ENCODE measurements at places on chromosomes 6 and 20.
A peak's percentile ranks its signal among the peaks of the same experiment; 100 is the strongest.

- no peak for DNase-seq
Measured at GRCh38 chr6:124099520-124099919, 295.9 kb downstream of the NKAIN2 start.

DNA sequence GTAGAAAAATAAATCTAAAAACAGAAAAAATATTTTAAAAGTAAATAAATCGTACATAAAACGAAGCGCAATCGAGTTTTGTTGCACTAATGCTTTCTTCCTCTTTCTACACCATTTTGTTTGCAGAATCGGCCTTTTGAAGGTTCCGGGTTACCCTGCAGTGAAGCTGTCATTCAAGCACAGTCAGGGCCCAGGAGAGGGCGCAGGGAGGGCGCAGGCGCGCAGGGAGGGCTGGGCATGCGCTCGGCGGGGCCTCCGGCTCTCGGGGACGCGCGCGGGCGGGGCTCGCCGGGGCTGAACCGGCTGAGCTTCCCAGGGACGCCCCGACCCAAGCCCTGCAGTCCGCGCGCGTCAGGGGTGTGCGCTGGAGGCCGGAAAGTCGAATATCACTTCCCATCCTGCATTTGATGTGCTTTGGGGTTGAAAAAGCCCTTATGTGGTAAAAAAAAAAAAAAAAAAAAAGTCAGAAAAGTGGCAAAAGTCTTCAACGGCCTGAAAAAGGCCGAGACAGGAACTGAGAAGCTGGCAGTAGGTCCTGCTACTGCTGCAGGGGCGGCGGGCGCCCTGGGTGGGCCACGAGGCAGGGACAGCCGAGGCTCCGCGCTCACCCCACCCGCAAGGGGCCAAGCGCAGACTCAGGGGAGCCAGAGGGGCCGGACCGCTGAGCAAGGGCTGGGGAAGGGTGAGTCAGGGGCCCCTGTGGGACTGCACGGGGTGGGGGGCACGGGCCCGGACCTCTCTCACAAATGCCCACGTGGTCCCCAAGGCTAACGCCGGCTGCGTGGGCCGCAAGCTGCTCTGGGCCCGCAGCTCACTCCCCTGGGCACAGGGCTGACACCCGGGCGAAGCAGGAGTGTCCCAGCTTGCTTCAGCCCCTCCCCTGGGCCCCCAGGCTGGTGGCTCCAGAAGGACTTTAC is 40.5 kb downstream of the THBS2 start:
- DNase-seq, result peak; percentile 43

DNA sequence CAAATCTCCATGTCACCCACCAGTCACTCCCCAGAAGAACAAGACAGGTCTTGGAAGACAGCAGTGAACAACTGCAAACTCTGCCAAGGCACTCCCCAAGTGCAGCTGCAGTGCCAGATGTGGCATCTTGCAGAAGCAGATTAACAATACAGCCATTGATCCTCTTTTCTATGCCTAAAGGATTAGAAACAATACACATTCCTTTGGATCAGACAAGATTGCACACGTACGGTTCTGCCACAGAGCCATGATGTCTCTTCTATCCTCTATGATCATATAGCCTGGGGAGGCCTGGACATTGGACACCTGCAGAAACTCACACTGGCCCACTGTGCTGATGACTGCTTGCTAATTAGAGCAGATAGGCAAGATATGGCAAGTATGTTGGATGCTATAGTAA is 155.9 kb downstream of the MYLK4 start:
- DNase-seq, result no peak

GRCh38 chr20:37901654-37902503 is 1.0 kb upstream of the VSTM2L start:
- peak; percentile 8 for DNase-seq

DNA sequence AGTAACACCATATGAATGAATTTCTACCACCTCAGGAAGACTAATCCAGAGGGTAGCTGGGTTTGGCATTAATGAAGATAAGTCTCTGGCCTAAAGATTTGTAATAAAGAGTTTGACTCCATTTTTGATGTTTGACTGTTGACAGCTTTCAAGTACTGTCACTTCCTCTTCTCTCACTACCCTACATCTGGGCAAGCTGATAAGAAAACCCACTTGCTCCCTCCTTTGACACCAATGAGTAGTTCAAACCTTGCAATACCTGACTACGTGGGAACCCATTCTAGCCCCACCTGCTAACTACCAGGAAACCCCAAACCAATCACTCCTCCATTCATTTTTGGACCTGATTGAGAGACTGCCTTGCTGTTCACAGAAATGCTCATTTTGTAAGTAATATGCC is 621.5 kb downstream of the TENT5A start:
- DNase-seq, result no peak

DNA sequence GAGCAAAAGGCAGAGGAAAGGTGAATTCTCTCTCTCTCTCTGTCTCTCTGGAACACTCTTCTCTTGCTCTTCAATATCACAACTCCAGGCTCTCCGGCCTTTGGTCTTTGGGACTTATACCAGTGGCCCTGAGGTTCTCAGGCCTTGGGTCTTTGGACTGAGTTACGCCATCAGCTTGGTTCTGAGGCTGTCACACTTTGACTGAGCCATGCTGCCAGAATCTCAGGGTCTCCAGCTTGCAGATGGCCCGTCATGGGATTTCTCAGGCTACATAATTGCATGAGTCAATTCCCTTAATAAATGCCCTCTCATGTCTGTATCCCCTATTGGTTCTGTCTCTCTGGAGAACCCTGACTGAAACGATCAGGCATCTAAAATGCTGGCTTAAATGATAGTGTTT is 12.9 kb downstream of the BTN2A1 start:
- DNase-seq, result no peak

- DNase-seq, result no peak
Measured at GRCh38 chr6:43758617-43759050, 11.4 kb upstream of the VEGFA start.

DNA sequence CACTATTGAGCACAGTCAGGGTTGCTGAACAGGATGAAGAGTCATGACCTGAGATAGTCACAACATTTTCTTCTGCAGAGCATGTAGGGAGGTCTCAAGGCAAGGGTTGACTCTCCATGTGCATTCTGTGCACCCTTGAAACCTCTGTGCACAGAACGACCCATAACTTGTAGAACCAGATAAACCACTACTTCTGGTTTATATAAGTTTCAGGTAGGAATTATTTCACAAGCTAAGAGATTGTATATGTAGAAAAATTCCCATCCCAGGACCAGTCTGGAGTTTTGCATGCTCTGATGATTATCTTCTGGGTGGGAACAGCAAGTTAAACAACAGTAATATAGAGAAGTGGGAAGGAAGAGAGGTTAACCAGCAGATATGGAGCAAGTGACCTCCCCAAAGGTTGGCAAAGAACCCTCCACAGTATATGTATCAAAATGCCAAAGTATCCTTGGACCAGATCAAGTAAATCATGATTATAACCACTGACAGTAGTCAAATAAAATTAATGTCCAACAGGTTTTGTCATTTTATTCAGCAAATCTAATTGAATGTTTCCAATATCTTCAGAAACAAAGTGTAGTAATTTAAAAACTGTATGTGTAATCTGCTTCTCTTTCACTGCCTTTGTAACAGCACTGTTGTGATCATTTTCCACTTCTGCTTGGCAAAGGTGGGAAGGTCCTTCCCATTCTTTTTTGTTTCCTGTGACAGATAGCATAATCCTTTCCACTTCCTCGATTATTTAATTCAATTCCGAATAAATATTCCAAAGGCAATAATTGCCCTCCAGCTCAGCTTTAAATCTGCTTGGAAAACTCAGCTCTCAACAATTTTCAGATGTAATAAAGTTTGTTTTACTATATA is 104.4 kb downstream of the SYNE1 start:
- DNase-seq, result no peak

DNA sequence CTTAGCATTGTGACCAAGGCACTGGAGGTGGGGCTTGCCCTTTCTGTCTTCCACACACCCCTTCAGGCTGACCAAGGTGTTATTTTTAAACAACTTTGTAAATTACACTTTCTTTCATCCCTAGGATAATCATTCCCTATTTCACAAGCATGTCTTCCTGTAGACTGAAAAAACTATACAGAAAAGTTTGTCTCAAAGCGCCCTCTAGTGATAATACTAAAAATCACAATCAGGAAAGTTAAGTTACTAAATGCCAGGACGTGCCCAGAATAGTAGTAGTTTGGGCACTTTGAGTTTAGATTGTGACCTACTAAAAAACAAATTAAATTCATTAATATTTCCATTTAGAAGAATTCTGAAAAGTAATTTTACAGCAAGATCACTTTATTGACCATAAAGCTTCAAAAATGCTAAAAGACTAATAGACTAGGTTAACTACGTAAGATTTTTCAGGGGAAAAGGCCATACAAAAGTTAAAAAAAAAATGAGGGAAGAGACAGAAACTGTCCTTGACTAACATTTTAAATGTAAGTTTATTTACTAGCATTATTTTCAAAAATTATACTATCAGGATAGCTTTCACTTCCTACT is 123.3 kb upstream of the DUSP22 start:
- DNase-seq, result no peak

DNA sequence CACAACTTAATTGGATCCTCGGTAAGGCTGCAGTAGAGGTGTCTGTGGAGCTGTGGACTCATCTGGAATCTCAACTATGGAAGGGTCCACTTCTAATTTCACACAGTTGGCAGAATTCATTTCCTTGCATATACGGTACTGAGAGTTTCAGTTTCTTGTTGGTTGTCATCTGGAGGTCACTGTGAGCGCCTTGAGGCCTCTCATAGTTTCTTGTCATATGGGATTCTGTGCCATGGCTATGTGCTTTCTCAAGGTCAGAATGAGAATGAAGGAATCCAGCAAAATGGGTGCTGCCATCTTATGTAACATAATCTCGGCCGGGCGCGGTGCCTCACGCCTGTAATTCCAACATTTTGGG is 298.2 kb downstream of the DOK5 start:
- DNase-seq, result no peak

- DNase-seq, result no peak
Measured at GRCh38 chr6:77678048-77678447, 25.2 kb downstream of the MEI4 start.

GRCh38 chr6:131331873-131332781 is 196.9 kb downstream of the AKAP7 start:
- no peak for DNase-seq

DNA sequence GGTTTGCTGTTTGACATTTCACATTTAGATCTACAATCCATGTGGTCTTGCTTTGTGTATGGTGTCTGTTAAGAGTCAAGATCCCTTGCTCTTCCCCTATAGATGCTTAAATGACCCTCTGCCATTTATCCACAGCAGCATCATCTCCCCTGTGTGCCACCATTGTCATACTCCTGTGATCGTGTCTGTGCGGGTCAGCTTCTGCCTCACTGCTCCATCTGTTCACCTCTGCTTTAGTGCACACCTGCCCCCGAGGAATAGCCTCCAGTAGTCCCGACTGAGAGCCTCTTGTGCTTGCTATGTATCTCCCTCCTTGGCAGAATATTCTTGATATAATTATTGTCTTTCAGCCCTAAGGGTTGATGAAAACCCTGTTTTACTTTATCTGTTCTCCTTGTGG is 551.2 kb downstream of the CDH26 start:
- DNase-seq, result no peak

- DNase-seq, result no peak
Measured at GRCh38 chr20:56781108-56781739, 152.1 kb downstream of the TFAP2C start.

GRCh38 chr6:22102671-22103070 is 194.2 kb downstream of the PRL start:
- DNase-seq, result no peak

- DNase-seq, result no peak
Measured at GRCh38 chr6:14231071-14231483, 113.5 kb downstream of the CD83 start.

- no peak for DNase-seq
Measured at GRCh38 chr20:47454298-47455132, 47.2 kb upstream of the NCOA3 start.

GRCh38 chr6:46491628-46492547 is 639 bp upstream of the RCAN2 start:
- DNase-seq, result peak; percentile 28

DNA sequence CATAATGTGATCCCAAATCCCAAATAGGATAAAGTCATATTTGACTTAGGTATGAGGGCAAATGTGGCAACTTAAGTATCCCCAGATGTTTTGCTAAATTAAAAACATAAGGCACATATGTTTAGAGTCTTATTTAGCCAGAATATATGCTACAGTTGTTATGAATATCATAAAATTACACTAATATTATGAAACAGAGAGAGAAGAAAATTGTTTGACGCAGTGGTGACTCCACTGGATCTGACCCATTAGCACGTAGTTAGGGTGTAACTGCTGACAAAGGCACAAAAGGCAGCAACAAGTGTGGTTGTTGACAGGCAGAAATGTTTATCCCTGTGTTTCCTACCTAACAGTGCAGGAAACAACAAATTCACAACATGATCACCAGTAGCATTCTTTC is 152.4 kb upstream of the THBS2 start:
- DNase-seq, result no peak

DNA sequence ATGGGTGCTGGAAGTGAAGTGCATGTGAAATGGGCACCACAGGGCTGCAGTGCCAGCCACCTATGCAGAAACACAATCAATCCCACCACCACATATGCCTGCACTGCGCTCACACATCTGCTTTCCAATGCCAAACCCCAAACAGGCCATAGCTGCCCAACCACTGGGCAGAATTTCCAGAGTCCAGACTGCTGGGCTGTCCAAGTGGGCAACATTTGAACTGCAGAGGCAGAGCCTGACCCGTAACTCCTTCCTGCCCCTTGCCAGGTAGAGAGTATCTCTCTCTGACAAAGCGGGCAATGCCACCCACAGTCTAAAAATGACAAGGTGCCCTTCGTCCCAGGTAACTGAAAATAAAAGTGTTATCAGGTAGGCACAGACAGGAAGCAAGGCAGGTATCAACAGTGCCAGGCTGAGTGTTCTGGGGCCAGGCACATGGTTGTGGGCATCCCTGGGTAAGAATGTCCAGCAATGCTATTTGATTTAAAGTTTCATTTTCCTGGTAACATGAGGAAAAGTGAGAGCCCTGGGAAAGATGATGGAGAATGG is 79.5 kb downstream of the FOXA2 start:
- DNase-seq, result no peak

DNA sequence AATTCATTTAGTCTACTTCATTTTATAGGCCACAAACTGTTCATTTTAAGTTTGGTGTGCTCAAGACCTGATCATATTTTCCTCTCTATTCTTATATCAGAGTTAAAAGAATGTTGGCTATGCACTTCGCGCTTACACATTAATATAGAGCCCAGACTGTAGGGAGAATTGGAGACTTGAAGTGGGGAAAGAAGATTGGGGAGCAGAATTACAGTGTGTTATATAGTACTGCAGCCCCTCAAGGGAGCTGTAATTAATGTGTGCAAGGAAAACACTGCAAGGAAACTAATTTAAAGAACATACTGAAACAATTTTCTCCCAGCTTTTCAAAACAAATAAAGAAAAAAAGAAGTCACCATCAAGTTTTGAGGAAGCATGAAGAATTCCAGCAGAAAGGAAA is 572.7 kb upstream of the FLRT3 start:
- no peak for DNase-seq

GRCh38 chr20:51735728-51736600 is 32.2 kb downstream of the ATP9A start:
- no peak for DNase-seq
